Activated T-helper 17 cell treated with anti-CD3 and anti-CD28 coated beads, Interleukin-2, amount 50 U/mL, for 72 hours (primary cell): ENCODE measurements at places on chromosomes 4 and X. TPM values are rescaled to one million over a fixed set of nuclear protein-coding genes. Genes with fewer than 3 reads are reported as not detected.

GRCh38 chr4:26856906-26857277 is 3.7 kb upstream of the STIM2 start:
- ATAC-seq, result no peak

- no peak for ATAC-seq
These were observed 165.1 kb upstream of the PPP3CA start for GRCh38 chr4:101512416-101512815.

- ATAC-seq, result no peak
These were observed 203.0 kb upstream of the KLF8 start for GRCh38 chrX:56029188-56029587.

DNA sequence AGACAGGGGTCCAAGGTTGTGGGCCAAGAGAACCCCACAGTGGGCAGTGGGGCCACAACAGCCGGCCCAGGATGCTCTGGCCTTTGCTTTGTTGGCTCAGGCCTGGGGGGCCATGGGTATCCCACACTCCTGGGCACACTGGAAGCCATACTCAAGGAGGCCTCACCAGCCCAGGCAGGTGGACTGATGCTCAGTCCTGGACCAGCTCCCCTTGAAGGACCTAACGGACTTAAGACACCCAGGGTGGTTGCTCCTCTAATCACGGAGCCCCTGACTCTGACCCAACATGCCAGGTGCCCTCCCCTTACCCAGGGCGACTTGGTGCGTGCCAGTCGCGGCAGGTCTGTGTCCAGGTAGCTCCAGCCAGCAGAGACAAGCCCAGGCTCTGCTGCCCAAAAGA is 50.8 kb downstream of the ZFYVE28 start:
- no peak for ATAC-seq

- no peak for ATAC-seq
These were observed 12.0 kb downstream of the RFC1 start for GRCh38 chr4:39354254-39354552.

- no peak for ATAC-seq
These were observed 2.7 kb upstream of the PHKA1 start for GRCh38 chrX:72716766-72717165.

- no peak for ATAC-seq
These were observed 907.1 kb downstream of the FAT4 start for GRCh38 chr4:126221717-126222340.

DNA sequence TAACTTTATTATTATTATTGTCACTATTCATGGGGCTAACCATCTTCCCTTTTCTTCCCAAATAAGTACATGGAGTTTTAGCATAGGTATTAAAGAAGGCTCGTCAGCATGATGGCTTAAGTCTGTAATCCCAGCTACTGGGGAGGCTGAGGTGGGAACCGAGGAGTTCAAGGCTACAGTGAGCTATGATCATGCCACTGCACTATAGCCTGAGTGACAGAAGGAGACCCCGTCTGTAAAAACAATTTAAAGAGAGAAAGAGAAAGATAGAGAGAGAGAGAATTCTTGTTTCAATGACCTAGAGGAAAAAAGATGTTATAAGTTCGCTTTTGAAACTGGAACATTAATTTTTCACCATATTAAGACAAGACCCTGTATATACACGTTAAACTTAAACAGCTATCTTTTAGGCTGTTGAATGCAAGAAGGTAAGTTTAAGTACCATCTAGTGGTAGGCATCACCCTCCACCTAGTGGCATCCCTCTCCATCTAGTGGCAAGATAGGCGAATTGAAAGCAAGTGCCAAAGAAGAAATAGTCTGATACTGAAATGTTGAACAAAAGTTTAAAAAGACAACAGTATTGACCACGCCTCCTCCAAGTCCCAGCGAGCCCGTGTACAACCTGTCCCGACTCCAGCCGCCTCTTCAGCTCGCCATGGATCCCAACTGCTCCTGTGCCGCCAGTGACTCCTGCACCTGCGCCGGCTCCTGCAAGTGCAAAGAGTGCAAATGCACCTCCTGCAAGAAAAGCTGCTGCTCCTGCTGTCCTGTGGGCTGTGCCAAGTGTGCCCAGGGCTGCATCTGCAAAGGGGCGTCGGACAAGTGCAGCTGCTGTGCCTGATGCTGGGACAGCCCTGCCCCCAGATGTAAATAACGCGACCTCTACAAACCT is 26.0 kb upstream of the YTHDC1 start:
- ATAC-seq, result peak; percentile 84

The LRRC66 gene
- 0.34 TPM for total RNA-seq

The MID1 gene
- 1.4 TPM for total RNA-seq

The CCNB3 gene
- 1.9 TPM for total RNA-seq

The RHOXF1 gene
- not detected for total RNA-seq

The MMAA gene
- 19.9 TPM for total RNA-seq

The MAGEC2 gene
- not detected for total RNA-seq
